ENCODE measurements at places on chromosomes 1 and 21.

DNA sequence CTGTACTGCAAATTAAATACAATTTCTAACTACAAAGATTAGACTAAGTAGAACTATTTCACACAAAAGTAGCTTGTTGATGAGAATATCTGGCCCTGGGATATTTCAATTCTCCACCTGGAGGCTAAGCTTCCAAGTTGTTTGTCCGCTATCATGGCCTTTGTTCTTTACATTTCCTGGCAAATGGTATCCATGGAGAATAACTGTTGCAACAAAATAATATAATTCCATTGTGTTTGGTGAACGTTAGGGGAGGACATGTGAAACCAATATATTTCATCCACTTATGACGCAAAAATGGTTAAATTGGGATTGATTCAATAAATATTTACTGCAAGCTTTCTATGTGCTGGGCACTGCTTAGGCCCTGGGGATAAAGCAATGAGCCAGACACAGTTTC lies 565.4 kb downstream of the PTPRC start:
- DNase-seq, result no peak

GRCh38 chr1:153527023-153527682 lies 8.6 kb downstream of the S100A6 start:
- DNase-seq, result no peak

GRCh38 chr1:30760596-30761324 lies 3.2 kb upstream of the LAPTM5 start:
- DNase-seq, result no peak

DNA sequence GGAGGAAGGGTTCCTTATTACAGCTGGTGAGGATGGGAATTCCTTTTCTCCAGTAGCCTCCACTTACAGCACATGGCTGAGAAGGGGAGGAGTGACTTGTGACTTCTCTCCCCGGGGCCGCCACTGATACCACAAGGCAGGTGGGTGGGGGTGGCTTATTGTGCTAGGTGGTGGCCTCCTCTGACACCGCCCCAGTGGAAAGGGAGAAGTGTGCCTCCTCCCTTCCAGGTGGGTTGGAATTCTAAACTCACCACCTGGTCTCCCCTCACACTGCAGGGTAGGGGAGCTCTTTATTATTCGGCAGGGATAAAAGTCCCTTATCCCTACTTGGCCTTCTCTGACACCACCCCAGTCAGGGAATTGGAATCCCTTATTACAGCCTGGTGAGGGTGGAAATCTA lies 89.5 kb downstream of the CCDC30 start:
- no peak for DNase-seq

DNA sequence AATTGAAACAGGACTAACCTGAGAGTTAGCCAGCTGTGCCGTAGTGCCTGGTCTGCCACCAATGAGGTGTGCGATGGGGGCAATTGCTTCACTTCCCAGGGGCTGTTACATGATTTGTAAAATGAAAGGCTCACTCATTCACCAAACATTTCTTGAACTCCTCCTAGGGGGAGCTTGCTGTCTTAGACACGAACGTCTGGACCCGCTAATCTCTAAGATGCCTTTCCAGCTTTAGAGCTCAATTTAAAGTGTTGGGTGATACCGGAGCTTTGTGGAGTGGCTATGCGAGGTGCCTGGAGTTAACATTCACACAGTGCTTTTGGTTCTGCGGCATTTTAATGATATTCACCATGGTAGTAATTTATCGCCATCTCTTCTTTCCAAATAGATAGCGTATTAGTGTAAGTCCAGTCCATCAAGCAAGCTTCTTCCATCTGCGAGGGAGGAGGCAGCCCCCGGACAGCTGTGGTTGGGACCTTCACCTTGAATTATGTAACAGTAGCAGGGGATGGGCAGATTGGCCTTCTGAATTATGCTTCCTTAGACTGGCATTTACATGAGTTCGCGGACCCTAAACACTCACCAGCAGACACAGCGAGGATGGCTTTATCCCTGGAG lies 179.9 kb downstream of the ADSS2 start:
- no peak for DNase-seq

DNA sequence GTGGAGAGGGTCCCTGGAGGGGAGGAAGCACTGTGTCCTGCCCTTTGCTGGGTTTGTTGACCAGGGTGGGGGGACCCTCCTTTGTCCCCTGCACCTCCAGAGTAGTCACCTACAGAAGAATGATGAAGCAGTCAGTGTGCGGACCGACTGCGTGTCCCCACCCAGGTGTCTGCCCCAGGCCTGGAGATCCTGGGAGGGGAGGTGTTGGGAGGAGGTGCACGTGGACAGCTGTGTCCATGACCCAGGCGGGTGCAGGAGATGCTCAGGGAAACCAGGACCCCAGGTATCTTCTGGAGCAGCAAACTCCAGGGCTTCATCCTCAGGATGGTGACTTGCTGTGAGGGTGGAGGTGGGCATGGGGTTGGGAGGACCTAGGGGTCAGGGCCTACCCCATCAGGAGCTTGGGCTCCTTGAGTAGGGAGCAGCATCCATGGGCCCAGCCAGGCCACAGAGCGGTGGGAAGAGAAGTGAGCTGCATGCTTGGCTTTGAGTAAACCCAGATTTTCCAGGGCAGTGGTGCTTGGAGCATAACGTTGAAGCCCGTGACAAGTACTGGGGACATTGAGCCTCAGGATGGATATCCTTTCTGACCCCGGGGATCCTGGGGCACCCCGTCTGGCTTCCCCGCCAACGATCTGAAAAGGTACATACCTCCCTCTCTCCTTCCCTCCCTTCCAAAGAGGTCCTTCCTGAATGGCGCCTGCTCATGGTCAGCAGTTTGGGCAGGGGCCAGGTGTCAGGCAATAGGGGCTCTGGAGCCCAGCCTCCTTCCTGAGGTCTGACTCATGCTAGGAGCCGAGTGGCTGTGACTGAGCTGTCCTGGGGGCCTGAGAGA lies 13.7 kb downstream of the ACTRT2 start:
- no peak for DNase-seq

- DNase-seq, result no peak
These were observed 1.7 kb downstream of the NES start for GRCh38 chr1:156675210-156676113.

DNA sequence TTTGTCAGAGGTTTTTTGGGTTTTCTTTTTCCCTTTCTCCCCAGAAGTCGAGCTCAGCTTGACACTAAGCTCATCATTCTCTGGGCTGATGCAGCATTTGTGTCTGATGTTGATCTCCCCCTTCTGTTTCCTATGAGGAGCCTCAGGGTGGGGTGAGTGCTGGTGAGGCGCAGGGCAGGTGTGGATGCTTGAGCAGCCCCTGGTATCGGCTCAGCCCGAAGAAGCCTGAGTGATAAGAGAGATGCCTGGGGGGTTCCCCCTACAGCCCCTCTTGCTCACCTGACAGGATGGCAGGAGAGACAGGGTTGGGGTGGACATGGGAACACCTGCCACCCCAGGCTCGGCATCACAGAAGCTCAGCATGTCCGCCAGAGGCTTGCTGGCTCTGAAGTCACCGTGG lies 239.0 kb downstream of the RHOU start:
- no peak for DNase-seq

- DNase-seq, result no peak
These were observed 217.4 kb upstream of the RUNX1 start for GRCh38 chr21:35266546-35266945.

GRCh38 chr21:32403201-32403777 lies 9.2 kb upstream of the EVA1C start:
- DNase-seq, result peak; percentile 5

GRCh38 chr1:221515496-221515895 lies 226.4 kb downstream of the DUSP10 start:
- DNase-seq, result no peak

- DNase-seq, result no peak
These were observed 76.8 kb downstream of the GLIS1 start for GRCh38 chr1:53662169-53662568.

DNA sequence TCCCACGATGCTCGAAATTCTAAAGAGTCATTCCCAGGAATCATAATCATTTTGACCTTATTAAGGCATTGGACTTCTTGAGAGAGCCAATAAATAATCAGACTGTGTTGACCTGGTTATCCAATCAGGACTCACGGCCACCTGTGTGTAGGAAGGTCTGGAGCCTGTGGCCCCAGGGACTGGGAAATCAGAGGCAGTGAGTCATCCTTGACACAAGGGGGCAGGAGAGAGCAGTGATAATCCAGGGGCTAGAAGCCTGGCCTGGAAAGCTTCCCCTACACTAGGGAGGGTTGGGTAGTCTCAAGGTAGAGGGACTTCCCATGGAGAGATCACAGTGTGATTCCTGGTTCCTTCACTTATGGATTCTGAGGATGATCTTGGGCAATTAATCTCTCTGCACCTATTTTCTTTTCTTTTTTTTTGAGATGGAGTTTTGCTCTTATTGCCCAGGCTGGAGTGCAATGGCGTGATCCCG lies 4.7 kb downstream of the MR1 start:
- peak; percentile 35 for DNase-seq

GRCh38 chr1:47866601-47867437 lies 130.4 kb downstream of the TRABD2B start:
- DNase-seq, result no peak

DNA sequence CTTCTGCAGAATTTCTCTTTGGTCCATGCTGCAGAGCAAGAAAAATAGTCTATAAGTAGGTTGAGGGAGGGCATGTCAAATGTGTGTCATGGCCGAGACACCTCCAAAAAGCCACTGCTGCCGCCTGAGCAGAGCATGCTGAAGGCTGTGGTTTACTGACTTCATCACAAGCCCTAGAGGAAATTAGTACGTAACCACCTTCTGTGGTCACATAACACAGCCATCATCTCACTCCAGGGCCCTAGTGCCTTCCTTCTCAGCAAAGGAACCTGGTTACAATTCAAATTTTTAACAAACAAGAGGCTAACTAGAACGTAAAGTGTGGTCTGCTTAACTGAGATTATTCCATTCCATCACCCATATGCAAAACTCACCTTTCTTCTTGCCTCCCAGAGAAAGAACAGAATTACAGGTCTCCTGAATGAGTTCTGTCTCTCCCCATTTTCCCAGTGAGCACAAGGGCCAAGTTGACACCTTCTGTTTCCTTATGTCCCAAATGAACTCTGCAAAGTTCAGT lies at the start of gene PTPN22:
TSS of gene PTPN22 (minus strand) at position 116 of the 517 bp plus-strand sequence.
- peak; percentile 80 for DNase-seq

DNA sequence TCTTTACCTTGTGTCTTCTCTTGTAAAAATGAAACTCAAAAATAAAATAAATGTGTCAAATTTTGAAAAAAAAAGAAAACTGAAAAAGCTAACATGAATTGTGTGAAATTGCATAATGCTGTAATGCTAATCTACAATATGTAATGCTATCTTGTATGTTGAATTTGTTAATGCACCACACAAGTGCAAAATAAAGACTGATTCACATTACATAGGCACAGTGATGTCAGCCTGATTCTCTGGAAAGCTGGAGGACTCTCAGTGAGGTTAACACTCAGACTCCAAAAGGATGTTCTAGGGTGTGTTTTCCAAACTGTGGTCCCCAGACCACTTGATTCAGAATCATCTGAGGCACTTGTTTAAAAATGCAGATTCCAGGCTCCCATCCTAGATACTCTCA lies 25.6 kb downstream of the SYT11 start:
- DNase-seq, result no peak

- no peak for DNase-seq
These were observed 4.8 kb downstream of the SLX9 start for GRCh38 chr21:44944596-44944995.

DNA sequence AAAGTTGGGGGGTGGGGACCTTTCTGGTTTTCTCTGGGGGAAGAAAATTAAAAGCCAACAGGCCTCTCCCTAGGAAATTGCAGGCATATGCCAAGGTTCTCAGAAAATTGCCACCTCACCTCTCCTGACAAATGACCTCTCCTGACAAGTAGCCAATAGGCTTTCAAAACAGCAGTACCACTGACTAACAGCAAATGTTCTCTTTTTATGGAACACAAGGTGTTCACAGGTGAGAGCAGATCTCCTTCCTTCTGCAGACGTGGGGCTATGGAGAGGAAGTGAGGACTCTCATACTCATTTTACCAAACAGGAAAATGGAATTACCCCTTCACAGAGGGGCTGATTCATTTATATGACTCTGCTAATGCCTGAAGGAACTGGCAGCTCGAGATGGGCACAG lies 32.7 kb upstream of the SUCO start:
- DNase-seq, result no peak

- DNase-seq, result no peak
These were observed 7.4 kb downstream of the KCNE1 start for GRCh38 chr21:34504595-34504994.

DNA sequence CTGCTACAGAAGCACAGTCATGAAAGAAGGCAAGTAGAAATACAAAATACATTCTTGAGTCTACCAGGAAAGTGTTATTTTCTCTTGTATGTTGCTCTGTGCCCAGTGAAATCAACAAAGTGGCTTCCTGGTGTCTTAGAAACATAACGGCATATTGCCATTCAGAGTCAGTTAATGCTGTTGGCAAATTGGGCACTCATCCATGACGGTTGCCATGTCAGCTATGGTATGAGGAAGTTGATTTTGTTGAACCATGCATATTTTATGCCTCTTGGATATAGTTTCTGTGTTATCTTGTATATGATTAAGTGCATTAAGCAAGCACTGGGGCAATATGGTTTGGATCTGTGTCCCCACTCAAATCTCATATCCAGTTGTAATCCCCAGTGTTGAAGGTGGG lies 153.1 kb upstream of the CXADR start:
- no peak for DNase-seq

DNA sequence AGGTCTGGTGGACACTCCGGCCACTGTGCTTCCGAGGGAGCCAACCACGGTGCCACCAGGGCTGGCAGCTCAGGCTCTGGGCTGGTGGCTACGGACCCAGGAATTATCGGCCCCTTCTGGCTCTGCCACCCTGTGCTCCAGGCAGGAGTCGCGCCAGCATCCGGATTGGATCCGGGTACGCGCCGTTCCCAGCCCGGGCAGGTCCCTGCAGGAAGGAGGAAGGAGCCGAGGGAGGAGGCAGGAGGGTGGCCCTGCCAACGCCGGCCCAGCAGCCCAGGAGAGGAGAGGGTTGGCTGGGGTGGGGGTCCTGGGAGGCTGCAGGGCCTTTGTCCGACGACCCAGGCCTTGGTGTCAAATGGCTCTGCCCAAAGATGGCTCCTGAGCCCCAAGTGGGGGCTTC lies 160.5 kb downstream of the CASZ1 start:
- no peak for DNase-seq

DNA sequence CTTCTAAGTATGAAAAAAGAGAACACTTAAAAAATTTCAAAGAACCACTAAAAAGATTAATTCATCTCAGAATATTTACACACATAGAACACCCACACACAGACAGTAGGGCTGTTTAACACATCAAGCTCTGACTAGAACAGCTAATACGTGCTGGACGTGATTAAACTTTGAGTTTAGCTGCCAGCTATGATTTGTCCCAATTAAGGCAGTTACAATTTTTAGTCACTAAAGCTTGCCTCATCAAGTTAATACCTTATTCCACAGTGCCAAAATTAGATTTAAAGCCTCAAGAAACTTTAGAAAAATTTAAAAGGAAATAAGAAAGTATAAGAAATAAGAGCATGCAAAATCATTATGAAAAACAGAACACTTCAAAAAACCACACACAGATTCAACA lies 18.9 kb downstream of the SLC16A1 start:
- no peak for DNase-seq

- DNase-seq, result no peak
These were observed 49.1 kb downstream of the ELK4 start for GRCh38 chr1:205582471-205583291.

DNA sequence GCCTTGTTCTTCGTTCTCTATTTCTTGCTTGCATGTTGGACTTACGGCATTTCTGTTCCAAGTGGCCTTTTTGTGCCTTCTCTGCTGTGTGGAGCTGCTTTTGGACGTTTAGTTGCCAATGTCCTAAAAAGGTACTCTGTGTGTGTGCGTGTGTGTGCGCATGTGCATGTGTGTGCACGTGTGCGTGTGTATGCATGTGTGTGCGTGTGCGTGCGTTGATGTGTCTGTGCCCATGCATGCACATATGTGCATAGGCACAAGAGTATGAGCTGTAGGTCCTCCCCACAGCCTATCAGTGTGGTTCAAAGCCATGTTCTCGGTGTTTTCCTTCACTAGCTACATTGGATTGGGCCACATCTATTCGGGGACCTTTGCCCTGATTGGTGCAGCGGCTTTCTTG lies 13.7 kb downstream of the NPPA start:
- DNase-seq, result no peak

All from stimulated activated CD8-positive, alpha-beta memory T cell treated with anti-CD3 and anti-CD28 coated beads, Interleukin-15, amount 100 ng/mL, for 4 hours (primary cell).